ENCODE measurements at places on chromosomes 1 and 21.

- no peak for DNase-seq
Measured at GRCh38 chr1:222732216-222733159, 4.5 kb upstream of the FAM177B start.

GRCh38 chr1:3069491-3070308 is 697 bp downstream of the PRDM16 start:
- DNase-seq, result no peak

GRCh38 chr1:147756341-147756740 is 4.1 kb downstream of the GJA5 start:
- no peak for DNase-seq

- no peak for DNase-seq
Measured at GRCh38 chr1:32106663-32107275, 1.1 kb upstream of the KPNA6 start.

GRCh38 chr1:168918860-168919741 is 187.4 kb upstream of the ATP1B1 start:
- DNase-seq, result no peak

GRCh38 chr1:15444468-15445389 is 6.5 kb downstream of the CTRC start:
- no peak for DNase-seq

DNA sequence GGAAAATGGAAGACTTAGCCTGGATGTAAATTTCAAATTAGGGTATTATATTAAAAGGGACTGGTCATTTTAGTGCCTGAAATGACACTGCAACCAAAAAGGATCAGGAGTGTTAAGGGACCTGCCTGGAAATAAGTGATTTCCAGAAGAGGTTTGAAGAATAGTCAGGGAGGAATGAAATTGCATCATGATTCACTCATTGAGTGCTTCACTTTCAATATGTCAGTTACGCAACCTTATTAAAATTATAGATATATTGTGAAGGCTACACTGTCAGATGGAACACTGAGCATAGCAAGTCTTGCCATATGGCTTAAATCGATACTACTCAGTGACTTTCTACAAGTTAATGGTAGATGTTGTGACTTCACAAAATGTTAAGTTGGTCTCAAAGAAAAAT is 275.2 kb upstream of the DPYD start:
- no peak for DNase-seq

DNA sequence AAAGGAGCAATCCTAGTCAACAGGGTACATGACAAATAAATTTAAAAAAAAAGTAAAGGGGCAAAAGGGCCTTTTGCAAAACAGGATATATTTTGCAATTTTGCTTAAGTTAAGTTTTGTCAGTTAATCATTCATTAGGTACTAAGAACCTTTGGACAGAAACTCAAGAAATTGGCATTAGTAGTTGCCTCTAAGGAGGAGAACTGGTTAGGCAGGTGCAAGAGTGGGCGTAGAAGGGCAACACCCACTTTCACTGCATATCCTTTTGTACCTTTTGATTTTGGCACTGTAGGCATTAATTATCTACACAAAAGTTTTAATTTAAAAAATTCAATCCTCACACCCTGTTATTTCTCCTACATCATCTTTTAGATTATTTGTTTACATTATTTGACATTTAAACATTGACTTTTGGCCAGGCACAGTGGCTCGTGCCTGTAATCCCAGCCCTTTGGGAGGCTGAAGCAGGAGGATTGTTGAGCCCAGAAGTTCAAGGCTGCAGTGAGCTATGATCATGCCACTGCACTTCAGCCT is 4.3 kb downstream of the DDAH1 start:
- no peak for DNase-seq

DNA sequence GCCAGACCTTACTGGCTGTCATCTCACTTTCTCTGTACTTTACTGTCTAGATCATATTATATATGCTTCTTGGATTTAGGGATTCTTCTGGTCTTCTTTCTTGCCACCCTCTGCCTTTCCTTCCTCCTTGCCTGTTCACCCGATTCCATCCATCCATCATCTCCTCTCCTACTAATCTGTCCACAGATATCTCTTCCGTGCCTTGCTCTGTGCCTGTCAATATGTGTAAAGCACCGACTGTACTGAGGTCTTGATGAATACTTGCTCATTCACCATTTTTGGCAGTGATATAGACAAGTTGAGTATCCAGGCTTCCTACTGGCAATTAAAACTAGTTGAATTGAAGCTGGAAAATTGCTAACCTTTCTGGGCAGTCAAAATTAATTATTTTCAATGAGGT is 8.1 kb downstream of the FMN2 start:
- no peak for DNase-seq

DNA sequence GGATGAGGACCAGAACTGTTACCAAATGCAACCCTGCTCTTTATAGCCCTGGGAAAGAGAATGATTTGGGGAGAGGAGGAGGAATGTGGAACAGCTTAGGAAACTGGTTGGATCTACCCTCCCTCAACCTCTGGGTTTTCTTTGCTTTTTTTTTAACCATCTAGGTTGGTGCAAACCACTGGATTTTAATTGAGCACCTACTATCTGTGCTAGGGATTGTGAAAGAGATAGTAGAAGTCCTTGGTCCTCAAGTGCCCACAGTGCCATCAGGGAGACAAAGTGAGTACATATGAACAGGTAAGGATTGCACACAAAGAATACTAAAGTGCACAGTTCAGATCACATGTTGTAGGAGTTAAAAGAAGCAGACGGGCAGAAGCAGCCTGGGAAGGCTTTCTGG is 4.7 kb downstream of the TAGLN2 start:
- DNase-seq, result no peak

DNA sequence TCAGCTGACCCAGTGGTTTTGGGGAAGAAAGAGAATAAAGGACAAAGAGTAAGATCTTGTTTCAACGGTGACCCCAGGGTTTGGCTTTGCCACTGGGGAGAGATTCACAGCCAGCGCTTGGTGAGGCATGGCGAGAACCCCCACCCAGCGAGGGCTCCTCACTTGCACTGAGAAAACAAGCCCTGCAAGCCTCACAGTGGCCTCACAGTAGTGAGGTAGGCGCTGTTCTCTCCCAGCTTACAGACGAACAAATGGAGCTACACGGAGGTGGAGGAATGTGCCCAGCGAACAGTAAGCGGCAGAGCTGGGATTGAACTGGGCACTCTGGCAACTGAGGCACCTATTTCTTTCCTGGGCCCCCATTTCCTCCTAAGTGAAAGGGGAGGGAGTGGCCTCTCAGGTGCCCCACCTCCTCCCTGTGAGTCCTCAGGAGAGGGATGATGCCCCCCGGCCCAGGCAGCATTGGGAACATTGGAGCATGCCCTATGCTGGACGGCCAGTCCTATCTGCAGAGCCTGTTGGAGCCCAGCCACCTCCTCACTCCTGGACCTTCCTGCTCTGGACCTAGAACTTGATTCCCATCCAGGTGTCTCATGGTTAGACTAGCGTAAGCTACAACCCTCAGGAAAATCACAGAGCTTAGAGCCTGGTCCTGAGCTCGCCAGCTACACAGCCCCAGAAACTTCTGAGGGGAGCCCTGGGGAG is 73.4 kb upstream of the EDN2 start:
- no peak for DNase-seq

DNA sequence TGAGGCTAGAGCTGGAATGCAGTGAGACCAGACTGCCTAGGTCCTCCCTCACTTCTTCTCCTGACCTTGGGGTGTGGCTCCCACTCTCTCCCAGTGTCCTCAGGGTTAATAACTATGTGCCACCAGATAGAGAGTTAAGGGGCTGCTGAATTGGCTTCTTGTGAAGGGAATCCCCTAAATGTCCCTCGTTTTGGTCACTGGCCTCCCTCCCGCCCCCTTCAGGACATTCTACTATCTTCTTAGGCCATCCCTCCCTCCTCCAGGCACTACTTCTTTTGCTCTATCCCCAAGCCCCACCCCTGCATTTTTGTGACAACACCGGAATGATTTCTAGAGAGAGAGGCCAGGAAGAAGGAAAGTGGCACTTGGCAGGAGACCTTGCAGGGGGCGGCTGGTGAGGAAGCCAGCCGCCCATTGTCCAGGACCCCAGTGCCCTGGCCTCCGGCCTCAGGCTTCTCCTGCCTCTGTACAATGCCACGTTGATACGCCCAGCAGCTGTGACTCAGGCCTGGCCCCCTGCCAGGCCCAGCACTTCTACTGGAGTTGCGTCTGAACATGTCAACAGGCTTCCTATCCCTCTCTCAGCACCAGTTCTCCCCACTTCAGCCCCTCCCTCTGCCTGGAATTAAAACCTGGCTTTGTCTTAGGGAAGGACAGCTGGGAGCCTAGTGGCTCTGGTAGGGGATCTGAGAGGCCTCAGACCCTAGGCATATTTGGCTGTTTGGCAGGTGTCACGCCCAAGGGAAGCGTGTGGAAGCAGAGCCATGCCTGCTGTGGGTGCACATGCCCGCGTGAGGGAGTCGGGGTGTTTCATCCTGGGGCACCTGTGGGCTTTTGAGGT is 9.1 kb downstream of the LMNA start:
- no peak for DNase-seq

DNA sequence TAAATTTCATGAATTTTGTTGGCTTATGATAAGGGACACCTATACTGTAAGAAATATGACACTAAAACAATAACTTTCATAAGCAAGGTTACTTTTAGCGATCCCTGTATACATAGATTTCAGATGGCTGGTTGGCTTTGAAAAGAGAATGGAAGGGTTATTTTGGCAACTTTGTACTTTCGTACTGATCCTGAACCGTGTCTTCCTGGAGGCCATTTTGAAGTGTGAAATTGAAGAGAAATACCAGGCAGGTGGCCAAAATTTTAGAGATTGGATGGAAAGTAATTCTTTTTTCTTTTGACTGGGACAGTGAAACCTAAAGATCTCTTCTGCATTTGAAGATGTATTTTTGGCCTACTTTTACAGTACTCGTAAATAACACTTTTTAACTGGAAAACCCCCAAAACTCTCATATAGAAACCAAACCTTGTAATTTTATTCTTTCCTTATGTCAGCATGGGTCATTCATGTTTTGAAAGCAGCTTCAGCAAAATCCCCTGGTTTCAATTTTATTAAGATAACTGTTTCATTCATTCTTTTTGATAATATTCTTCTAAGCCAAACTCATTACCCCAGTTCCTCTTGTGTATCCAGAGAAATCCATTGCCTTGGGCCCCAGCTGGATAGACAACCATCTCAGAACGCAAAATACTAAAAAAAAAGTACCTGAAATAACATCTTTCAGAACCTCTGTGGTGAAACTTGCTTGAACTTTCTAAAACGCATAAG is 38.4 kb upstream of the ZNF281 start:
- DNase-seq, result no peak

- DNase-seq, result no peak
Measured at GRCh38 chr1:42365118-42365517, 15.5 kb upstream of the RIMKLA start.

Data from cortex of kidney (tissue), 1 donor.